ENCODE measurements at places on chromosomes 2 and 18. TPM values are rescaled to one million over a fixed set of nuclear protein-coding genes. Genes with fewer than 3 reads are reported as not detected.

DNA sequence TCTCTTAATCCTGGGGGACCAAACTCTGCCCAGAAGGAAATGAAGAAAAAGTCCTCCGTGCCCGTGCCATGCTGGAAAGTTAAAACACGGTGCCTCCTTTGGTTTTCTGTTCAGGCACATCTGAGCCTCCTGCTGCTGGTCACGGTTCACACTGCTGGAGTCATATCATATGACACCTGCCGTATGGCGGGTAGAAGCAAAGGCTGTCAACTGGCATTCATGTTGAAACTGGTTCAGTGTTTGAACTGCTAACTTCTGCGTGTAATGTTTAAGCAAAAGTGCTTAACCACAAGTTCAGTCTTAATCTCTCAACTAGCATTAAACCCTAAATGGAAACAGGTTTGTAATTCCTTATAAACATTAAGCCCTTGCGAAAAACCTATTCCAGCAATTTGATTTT, 3.1 kb downstream of the STK39 start:
- H3K27me3 ChIP-seq, result no peaks in the 10 kb centered on the region
- H3K4me3 ChIP-seq, result no peak overlapping the region
- no peaks in the 10 kb centered on the region for H3K36me3 ChIP-seq
- H3K4me1 ChIP-seq, result peaks cover 82% of the 10 kb centered on the region
- H3K27ac ChIP-seq, result peak overlapping the region; percentile 92

DNA sequence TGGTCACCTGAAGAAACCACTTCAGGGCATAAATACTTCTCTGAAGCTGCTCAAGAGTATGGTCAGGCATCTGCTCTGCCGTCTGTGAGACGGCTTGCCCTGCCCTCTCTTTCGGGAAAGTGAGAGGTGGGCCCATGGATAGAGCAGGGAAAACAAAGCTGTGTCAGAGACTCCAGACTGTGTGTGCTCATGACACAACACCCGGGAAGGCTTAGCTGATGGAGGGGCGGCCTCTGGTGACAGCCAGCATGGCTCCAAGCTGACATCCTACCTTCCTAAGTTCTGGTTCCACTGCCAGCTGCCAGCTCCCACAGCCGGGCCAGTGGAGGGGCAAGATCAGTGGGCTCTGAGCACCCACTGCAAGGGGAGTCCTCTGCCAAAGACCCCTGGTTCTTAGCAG, 215.3 kb downstream of the ANKRD30B start:
- H3K27me3 ChIP-seq, result no peaks in the 10 kb centered on the region
- DNase-seq, result no peak
- H3K36me3 ChIP-seq, result no peaks in the 10 kb centered on the region
- H3K4me3 ChIP-seq, result no peak overlapping the region
- H3K27ac ChIP-seq, result no peak overlapping the region

- H3K4me1 ChIP-seq, result peaks cover 18% of the 10 kb centered on the region
- peak; percentile 87 for DNase-seq
- no peak overlapping the region for H3K4me3 ChIP-seq
Measured at GRCh38 chr2:120245520-120246332, 6.9 kb upstream of the RALB start.

DNA sequence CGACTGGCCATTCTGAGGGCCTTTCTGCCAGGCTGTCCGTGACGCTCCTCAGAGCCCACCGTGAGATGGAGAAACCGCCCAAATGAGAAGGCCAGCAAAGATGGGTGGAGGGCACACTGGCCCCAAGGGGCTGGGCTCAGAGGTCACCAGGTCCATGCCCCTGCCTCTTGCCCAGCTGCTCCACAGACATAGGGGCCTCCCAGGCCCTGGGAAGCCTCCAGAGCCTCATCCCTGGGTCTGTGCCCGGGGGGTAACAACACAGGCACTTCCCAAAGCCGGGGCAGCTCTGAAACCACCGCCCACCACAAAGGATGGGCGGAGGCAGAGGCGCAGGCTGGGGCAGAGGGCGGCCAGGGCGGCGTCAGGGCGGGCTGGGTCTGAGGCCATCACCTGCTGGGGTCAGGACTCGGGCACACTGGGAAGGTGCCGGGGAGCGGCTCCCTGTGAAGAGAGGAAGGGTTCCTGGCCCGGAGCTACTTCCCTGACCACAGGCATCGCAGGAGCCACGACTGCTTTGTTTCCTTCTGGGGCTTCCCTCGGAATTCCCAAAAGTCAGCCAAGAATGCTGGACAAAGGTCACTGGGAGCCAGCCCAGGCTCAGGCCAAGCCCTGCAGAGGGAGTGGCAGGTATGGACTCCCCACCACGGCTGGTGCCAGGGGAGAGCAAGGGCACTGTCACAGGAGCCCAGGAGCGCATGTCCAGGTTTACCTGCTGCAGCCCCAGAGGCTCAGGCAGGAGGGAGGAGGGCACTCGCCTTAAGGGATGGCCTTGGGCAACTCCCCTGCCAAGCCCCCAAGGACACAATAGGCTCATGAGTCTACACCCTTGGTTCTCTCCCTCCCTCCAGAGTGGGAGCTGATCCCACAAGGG, 9.4 kb downstream of the CYP26B1 start:
- no peak overlapping the region for H3K27ac ChIP-seq
- peaks cover 15% of the 10 kb centered on the region for H3K27me3 ChIP-seq
- no peak overlapping the region for H3K4me3 ChIP-seq
- no peaks in the 10 kb centered on the region for H3K36me3 ChIP-seq
- peak; percentile 45 for DNase-seq
- H3K4me1 ChIP-seq, result peaks cover 25% of the 10 kb centered on the region

- H3K4me3 ChIP-seq, result no peak overlapping the region
- no peak for DNase-seq
- H3K36me3 ChIP-seq, result no peaks in the 10 kb centered on the region
- H3K4me1 ChIP-seq, result no peaks in the 10 kb centered on the region
Measured at GRCh38 chr2:148501545-148501944, 143.0 kb upstream of the EPC2 start.

GRCh38 chr2:42133771-42134195, 35.4 kb upstream of the EML4 start:
- H3K27me3 ChIP-seq, result no peaks in the 10 kb centered on the region
- H3K4me1 ChIP-seq, result peaks cover 26% of the 10 kb centered on the region
- H3K4me3 ChIP-seq, result no peak overlapping the region
- H3K27ac ChIP-seq, result peak overlapping the region; percentile 87
- no peak for DNase-seq
- H3K36me3 ChIP-seq, result no peaks in the 10 kb centered on the region

- peak; percentile 72 for DNase-seq
- H3K4me3 ChIP-seq, result peak overlapping the region; percentile 88
- H3K36me3 ChIP-seq, result peaks cover 22% of the 10 kb centered on the region
- peak overlapping the region; percentile 97 for H3K27ac ChIP-seq
- no peaks in the 10 kb centered on the region for H3K27me3 ChIP-seq
- H3K4me1 ChIP-seq, result peaks cover 18% of the 10 kb centered on the region
Measured at GRCh38 chr2:42569116-42569711, 782 bp downstream of the MTA3 start.

DNA sequence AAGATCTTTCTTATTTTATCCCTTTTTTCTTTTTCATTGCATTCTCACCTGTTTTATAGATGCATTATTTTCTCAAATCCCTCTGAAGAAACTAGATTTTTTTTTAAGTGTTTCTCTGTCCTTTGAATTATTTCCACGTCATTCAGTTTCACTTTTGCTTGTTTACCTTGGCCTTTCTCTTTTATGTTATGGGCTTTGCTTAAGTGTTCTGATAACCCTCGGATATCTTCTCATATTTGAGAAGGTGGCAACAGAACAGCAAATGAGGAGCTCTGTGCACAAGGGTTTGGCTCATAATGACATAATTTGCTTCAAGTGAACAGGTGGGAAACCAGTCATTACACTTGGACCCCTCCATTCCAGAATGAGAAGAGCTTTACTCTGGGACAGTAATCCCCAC, 111.9 kb downstream of the C1D start:
- no peak overlapping the region for H3K27ac ChIP-seq
- H3K4me3 ChIP-seq, result no peak overlapping the region
- DNase-seq, result peak; percentile 45

- no peaks in the 10 kb centered on the region for H3K4me1 ChIP-seq
- no peak for DNase-seq
- H3K36me3 ChIP-seq, result no peaks in the 10 kb centered on the region
- H3K27ac ChIP-seq, result no peak overlapping the region
- H3K4me3 ChIP-seq, result no peak overlapping the region
- H3K27me3 ChIP-seq, result no peaks in the 10 kb centered on the region
Measured at GRCh38 chr18:59553273-59553870, 143.9 kb downstream of the CCBE1 start.

GRCh38 chr2:58432491-58433170, 191.5 kb upstream of the FANCL start:
- H3K4me3 ChIP-seq, result no peak overlapping the region
- no peaks in the 10 kb centered on the region for H3K4me1 ChIP-seq
- H3K36me3 ChIP-seq, result no peaks in the 10 kb centered on the region
- peaks cover 10% of the 10 kb centered on the region for H3K27me3 ChIP-seq
- no peak overlapping the region for H3K27ac ChIP-seq

CYRIA gene
- total RNA-seq, result 2.2 TPM

DNA sequence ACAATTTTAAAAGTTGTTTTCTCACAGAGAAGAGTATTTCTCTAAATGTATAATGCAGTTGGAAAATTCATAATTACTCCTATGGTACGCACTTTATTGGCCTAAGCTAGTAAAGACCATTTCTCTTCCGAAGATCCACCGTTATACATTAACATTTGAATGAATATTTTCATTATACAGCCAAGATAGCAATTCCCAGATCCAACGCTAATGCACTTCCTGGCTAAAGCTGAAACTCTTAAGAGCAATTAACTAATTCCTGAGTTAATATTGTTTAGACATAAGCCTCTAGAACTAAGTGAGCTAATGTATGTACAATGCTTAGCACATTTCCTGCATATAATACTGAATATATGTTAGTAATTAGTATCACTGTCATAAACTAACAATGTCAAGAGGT, 56.2 kb downstream of the PDK1 start:
- H3K36me3 ChIP-seq, result no peaks in the 10 kb centered on the region
- DNase-seq, result peak; percentile 80
- no peaks in the 10 kb centered on the region for H3K27me3 ChIP-seq
- H3K27ac ChIP-seq, result no peak overlapping the region
- H3K4me1 ChIP-seq, result peaks cover 11% of the 10 kb centered on the region

GRCh38 chr2:155852156-155852555, 480.4 kb downstream of the NR4A2 start:
- no peaks in the 10 kb centered on the region for H3K27me3 ChIP-seq
- no peak for DNase-seq
- H3K27ac ChIP-seq, result no peak overlapping the region
- H3K4me1 ChIP-seq, result no peaks in the 10 kb centered on the region

DNA sequence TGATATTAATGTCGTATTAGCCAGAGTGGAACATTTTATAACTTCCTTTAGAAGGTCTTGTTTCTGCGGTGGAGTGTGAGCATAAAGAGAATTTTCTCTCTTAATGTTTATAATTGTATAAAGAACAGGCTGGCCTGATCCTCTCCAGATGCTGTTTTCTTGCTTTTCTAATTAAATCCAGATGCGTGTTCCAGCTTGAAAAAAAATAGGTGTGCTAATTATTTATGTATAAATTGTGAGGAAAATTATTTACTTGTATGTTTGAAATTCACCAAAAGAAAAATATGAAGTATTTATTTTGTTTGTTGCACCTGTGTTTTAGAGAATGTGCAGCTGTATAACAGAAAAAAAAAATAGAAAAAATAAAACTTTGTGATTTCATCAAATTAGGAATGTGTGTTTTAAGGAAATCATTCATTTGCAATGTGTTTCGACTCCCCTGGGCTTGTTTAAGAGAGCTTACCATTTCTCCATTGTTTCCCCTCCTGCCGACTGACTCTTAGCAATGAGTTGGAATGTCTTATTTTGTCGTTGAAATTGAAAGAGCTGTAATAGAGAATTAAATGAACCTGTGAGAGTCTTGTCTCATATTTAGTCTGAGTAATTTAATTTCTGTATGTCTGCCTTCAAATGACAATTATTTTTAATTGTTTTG, 220.1 kb upstream of the NXPH2 start:
- no peak overlapping the region for H3K27ac ChIP-seq
- H3K36me3 ChIP-seq, result no peaks in the 10 kb centered on the region
- no peaks in the 10 kb centered on the region for H3K27me3 ChIP-seq
- H3K4me3 ChIP-seq, result no peak overlapping the region
- no peaks in the 10 kb centered on the region for H3K4me1 ChIP-seq

DNA sequence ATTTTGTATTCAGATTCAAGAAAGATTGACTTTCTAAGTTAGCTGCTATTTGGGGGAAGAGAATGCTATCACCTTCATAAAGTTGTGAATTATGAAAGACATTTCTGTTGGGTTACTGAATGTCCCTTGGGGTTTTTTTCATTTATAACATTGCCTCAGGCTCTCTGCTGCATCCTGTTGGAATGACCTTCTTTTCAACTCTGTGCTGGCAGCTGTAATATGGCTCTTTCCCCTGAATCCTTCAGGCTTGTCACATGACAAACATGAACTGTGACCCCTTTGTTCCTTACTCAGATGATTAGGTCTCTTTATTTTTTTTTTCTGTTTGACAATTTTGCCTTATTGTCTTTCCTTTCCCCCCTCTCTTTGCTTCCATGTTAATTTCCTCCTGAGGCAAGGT, 159.8 kb downstream of the TAF4B start:
- no peak overlapping the region for H3K4me3 ChIP-seq
- H3K27me3 ChIP-seq, result no peaks in the 10 kb centered on the region
- peaks cover 11% of the 10 kb centered on the region for H3K4me1 ChIP-seq
- no peak for DNase-seq

GRCh38 chr2:231573096-231573495, 19.6 kb upstream of the TEX44 start:
- no peak overlapping the region for H3K4me3 ChIP-seq
- H3K27me3 ChIP-seq, result peaks cover 5% of the 10 kb centered on the region
- H3K36me3 ChIP-seq, result no peaks in the 10 kb centered on the region
- no peak for DNase-seq

MDH1 gene
- 79.9 TPM for total RNA-seq

- DNase-seq, result peak; percentile 94
- H3K27me3 ChIP-seq, result no peaks in the 10 kb centered on the region
- peaks cover 7% of the 10 kb centered on the region for H3K4me1 ChIP-seq
- H3K27ac ChIP-seq, result no peak overlapping the region
Measured at GRCh38 chr2:204452464-204453023, 92.7 kb upstream of the PARD3B start.

KCNE4 gene
- 0.58 TPM for total RNA-seq

DNA sequence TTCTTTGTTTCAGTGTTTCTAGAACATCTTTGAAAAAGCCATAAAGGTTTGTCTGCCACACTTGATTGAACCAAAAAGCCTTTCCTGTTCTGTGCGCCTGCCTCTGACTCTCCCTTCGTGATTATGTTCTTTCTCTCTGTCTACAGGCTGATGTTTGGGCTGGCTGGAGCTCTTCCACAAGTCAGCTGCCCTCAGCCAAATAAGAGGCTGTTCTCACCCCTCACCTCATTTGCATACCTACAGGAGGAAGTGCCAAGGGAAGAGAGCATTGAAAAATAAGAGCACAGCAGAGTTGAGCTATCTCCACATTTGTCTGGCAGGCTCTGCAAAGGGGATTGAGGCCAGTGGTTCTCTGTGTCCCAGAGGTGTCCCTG, 15.8 kb downstream of the INPP5D start:
- H3K4me1 ChIP-seq, result peaks cover 58% of the 10 kb centered on the region
- H3K4me3 ChIP-seq, result no peak overlapping the region
- H3K36me3 ChIP-seq, result no peaks in the 10 kb centered on the region

TOGARAM2 gene
- total RNA-seq, result not detected

IL36G gene
- total RNA-seq, result not detected

DTNB gene
- 53.6 TPM for total RNA-seq

MAL gene
- 15.8 TPM for total RNA-seq
